ENCODE measurements at places on chromosomes 3 and 15.

GRCh38 chr3:100386437-100387074 is 14.3 kb downstream of the TOMM70 start:
- DNase-seq: no peak

GRCh38 chr3:150779402-150779858 is 16.5 kb upstream of the SIAH2 start:
- no peak for DNase-seq

DNA sequence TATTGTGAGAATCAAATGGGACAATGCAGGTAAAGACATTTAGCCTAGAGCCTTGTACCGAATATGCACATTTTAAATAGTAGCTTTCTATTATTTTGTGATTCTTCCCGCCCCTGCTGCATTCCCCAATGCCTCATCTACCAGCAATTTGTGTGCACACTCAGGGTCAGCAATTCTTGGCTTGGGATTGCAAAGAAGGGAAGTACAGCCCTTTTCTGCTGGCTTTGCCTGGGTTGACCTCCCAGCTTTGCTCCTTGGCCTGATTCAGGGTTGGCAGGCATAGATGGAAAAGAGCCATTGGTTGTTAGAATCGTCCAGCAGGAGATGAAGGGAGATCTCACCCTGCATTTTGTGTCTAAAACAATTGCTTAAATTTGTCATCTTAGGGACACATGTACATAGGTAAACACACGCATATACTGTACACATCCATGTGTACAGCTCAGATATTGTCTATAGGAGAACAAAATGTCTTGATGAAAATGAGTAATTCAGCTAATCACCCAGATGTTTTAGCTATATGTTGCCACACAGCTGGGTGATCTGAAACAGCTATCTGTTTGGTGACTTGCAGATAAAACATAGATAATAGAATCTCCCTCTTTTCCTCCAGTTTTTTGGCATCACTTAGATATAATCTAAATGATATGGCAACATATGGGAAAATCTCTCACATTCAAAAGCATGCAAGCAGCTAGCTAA is 340.9 kb upstream of the TBL1XR1 start:
- DNase-seq: no peak

DNA sequence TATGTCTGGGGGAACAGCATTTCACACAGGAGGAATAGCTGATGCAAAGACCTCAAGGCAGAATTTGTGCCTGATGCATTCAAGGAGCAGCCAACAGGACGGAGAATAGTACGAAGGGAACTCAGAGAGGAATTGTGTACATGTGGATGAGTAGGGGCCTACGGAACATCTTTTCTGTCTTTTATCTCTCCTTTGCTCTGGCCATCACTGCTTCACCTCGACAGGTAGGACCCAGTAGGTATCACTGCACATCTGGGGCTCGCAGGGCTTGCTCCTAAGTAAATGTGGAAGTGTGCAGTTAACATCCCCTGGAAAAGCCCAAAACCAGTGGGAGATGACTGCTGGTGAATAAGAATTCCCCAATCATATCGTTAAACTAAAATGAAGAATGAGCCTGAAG is 56.4 kb upstream of the POU1F1 start:
- no peak for DNase-seq

GRCh38 chr15:97114900-97115760 is 784.6 kb downstream of the NR2F2 start:
- DNase-seq: no peak
